Activated CD4-positive, alpha-beta memory T cell treated with anti-CD3 and anti-CD28 coated beads, Interleukin-2, amount 10 ng/mL, durations not matched to agents 7 days and 5 days (primary cell): ENCODE measurements at places on chromosomes 1 and 21. TPM values are rescaled to one million over a fixed set of nuclear protein-coding genes. Genes with fewer than 3 reads are reported as not detected.

DNA sequence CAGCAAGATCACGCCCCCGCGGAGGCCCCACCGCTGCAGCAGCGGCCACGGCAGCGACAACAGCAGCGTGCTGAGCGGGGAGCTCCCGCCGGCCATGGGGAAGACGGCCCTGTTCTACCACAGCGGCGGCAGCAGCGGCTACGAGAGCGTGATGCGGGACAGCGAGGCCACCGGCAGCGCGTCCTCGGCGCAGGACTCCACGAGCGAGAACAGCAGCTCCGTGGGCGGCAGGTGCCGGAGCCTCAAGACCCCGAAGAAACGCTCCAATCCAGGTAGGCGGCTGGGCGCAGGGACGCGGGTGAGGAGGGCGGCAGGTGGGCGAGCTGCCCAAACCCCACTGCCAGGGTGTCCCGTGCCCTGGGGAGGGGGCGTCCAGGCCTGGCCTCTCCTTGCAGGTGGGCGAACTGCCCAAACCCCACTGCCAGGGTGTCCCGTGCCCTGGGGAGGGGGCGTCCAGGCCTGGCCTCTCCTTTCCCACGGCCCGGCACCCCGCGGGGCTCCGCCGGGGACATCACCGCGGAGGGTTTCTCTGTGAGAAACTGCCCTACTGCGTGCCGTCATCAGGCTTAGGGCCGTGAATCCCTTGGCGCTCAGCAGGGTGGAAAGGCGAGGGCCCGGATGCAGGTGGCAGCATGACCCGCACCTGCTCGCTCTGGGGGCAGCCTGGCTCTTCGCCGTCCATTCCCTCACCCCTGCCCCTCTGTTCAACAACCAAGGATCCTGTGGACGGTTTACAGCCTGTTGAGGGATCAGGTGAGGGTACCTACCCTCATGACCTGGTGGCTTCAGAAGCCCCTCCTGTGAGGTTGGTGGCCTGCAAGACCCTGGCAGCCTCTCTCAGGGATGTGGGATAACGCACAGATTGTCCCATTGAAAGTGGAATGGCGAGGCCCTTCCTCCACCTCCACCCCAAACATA lies 534.0 kb downstream of the KIF26B start:
- no peak for DNase-seq

DNA sequence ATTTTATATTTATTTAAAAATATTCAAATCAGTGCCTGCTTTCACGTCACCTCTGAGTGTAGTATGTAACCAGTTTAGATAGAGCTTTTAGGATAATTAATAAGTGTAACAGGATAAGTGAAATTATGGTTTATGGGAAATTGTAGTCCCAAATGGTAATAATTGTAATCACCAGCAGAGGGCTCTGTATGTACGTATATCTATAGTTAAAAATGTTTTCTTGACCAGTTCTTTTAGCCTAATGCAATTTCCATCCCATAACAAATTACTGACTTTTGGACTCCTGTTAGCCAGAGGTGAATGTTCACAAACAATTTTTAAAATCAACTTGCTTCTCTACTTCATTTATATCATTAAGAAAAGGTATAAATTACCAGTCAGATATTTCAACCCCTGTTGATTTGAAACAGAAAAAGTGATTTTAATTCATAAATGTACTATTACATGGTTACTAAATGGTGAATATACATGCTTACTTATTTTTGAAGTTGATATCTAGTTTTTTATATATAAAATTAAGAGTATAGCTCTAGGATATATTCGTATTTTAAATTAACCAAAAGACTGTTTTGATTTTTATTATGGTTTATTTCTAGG lies 25.3 kb downstream of the SLC30A7 start:
- no peak for DNase-seq

DNA sequence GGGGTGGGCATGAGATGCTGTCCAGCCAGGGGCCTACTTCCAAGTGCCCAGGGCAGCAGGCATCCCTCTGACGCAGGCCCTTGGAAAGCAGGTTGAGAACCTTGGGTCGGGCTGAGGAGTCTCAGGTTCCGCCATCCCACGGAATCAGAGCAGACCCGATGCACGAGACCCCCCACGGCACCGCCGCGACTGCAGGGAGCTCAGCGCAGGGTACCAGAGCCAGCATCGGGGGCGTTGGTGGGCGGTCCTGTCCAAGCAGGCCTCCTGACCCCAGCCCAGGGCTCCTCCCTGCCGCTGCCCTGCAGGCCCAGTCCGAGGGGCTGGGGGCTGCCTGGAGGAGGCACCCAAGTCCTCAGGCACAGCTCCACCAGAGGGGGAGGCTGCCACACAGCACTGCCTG lies 177.2 kb downstream of the PRDM16 start:
- DNase-seq: no peak

DNA sequence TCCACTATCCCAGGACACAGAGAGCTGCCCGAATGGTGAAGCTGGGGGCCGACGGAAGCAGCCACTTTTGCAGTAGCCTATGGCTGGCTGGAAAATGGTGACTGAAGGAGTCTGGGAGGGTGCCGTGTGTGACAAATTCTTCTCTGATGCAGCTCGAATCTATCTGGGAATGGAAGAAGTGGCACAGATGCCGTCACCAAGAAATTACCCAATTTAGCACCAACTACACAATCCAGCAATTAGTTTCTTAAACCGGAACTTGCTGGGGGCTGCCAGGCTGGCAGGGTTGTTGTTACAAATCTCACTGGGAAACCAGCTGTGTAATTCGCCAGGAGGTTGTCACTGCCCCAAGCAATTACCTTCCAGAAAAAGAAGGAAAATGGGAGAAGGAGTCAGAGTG lies 18.0 kb downstream of the DLGAP3 start:
- no peak for DNase-seq

- DNase-seq: no peak
These were observed 95.4 kb downstream of the PTPRU start for GRCh38 chr1:29331729-29332128.

DNA sequence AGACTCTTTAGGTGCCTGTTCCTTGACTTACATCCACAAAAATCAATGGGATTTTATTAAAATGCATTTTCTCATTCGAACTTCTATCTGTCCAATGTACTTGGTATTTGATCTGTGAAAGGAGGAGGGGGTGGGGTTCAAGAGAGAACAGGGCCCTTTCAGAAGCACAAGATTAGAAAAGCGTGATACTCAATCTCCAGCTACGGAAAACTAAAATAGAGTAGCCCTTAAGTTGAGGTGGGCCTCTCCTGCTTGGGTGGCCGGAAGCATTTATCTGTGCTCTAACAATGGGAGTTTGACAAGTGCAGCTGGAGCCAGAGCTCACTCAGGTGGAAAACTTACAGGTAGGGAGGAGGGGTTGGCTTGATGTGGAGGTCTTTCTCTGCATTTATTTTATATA lies 462 bp upstream of the RXRG start:
- no peak for DNase-seq

DNA sequence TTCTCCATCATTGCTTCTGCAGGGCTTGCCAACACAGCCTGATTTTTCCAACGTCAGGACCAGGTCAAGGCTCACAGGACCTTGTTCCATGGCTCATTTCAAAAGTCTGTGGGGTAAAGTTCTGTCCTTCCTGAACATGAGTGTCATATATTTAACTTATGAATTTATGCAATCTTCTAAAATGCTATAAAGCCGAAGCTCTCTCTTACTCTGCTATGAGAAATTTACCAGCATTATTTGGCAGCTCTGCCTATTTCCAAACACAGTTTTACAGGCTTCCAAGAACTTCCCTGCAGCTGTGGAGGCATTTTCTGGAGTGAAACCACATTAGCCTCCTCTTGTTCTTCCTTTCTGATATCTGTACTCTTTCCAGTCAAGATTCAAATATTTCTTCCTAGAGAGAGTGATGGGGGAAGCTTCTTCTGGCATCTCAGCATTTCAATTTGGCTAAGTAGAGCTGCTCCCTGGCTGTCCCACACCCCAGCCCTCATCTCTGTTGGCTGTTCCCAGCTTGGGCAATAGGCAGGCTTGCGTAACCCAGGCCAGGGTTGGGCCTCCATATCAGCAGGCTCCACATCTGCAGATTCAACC lies 15.6 kb upstream of the HMGCS2 start:
- no peak for DNase-seq

Gene CDA
- not detected for total RNA-seq

Gene CELA3A
- total RNA-seq: not detected

Gene RBM11
- 0.88 TPM for total RNA-seq

Gene GPX7
- total RNA-seq: 23.5 TPM
